ELF-1 (cell line): ENCODE measurements at places on chromosomes 1 and 21.

DNA sequence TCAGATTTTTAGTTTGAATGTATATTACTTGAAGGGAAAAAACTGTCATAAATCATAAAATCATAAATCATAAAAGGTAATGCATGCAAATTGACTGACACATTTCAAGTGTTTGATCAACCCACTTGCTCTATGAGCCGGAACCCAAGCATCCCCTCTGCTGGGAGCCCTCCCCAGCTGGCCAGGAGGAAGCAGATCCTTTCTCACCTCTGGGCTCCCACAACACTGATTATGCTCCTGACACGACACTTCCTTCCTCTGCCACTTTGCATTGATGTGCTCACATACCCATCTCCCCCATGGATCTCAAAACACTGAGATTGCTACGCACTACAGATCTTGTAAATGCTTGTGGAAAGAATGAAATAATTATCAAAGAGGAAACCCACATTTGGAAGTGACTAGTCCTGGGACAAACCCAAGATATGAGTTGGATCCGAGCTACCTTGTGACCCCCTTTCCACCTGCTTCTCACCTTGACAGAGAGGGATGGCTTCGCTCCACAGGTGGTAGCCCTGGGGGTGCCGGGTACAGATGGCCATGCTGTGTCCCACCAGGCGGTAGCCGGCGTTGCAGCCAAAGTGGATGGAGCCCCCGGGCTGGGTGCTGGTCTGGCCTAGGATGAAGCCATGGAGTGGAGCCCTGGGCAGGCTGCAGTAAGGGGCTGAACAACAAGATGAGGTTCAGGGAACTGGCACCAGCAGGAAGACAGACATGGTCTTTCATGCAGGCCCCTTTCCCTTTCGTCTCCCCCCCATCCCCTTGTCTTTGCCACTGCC lies 104.6 kb downstream of the ZSCAN20 start:
- peak; percentile 5 for DNase-seq

- no peak for DNase-seq
Observed at GRCh38 chr1:118306851-118307250, 121.8 kb upstream of the SPAG17 start.

DNA sequence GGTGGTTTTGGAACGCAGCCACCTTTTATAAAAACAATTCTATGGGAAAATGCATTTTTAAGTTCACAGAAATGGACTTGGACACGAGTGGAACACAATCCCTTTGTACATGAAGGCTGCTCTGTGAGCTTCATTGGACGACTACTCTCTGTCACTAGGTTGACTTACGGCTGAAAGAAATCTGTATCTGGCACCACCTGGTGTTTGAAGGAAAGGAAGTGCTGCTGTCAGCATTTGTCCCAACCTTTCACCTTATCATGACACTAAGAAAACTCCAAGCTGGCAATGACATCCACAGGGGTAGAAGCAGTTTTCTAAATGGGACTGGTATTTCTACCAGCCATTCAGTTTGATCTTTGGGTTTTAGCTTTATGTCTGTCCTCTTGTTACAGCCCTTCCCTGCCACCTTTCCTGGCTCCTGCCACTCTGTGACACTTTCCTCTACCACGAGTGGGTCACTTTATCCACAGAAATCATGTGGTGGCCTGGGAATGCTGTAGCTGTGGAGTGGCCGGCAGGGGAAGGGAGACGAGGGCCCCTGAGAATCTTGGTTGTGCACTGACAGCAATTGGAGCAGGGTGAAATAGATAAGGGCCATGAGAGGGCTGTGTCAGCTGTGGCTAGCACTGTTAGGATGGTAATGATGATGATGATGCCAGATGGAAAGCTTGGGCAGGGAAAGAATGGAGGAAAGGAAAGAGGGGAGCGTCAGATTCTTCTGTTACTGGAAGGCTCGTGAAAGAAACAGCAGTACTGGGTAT lies 85.2 kb downstream of the TBX19 start:
- DNase-seq = peak; percentile 29

DNA sequence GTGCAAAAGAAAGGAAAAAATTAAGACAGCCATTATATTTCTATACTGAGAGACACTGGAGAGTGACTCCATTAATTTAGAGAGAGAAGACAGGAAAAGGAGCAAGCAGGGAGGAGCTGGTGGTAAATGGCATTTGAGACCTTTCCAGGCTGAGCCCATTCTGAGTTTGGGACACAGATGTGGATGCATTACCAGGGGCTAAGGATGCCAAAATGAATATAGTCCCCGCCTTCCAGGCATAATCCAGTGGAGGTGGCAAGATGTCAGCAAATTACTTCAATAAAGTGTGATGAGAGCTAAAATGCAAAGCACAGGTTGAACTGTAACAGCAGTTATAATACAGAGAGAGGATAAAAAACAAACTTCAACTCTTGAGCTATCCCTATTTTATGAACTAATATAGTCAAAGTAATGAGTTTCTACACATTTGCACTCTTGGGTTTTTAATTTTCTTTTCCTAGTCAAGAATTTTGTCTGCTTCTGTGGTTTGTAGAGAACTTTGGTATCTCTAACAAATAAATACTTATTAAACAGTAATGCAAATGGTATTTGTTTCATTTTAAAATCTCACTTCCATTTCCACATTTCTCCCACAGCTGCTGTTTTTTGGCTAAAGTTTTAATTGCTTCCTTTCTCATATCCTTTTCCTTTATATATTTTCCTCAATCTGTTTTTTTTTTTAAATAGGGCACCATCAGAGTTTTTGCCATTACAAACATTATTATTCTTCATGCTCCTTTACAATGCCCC lies 228.2 kb upstream of the KCNK2 start:
- no peak for DNase-seq

DNA sequence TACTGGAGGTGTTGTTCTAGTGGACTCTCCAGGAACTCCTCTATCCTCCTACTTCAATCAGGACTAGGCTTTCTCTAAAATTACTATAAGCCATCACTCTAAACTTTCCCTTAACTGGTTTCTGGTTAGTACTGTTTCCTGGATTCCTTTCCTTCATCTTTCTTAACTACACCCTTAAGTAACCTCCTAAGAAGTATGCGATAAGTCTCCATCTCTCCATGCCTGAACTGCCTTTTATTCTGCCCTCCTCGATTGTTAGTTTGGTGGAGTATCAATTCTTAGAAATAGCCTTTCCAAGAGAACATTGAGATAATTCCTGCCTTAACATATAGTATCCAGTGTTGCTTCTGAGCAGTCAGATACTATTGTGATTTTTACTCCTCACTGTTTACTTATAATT lies 162.9 kb upstream of the PDE4B start:
- DNase-seq = no peak
